ENCODE measurements at places on chromosomes 3 and 15.

DNA sequence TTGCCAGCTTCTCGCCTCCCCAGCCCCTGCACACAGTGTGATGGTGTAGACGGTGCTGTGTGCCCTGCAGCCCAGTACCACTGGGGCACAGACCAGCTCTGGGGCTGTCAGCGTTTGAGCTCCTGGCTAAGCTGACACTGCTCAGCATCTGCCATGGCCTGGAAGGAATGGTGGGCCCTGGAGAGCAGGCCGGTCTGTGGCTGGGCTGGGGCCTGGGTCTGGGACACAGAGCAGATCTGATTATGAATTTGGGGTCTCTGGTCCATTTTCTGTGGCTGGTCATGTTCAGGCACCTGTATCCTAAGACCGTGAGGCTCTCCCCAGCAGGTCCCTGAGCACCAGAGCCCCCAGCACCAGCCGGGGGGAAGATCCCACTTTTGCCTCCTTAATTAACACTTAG, 34.7 kb downstream of the HCN4 start:
- DNase-seq: no peak

GRCh38 chr3:5339967-5340535, 152.5 kb downstream of the EDEM1 start:
- no peak for DNase-seq

GRCh38 chr3:19527746-19528145, 379.4 kb downstream of the KCNH8 start:
- DNase-seq: no peak

DNA sequence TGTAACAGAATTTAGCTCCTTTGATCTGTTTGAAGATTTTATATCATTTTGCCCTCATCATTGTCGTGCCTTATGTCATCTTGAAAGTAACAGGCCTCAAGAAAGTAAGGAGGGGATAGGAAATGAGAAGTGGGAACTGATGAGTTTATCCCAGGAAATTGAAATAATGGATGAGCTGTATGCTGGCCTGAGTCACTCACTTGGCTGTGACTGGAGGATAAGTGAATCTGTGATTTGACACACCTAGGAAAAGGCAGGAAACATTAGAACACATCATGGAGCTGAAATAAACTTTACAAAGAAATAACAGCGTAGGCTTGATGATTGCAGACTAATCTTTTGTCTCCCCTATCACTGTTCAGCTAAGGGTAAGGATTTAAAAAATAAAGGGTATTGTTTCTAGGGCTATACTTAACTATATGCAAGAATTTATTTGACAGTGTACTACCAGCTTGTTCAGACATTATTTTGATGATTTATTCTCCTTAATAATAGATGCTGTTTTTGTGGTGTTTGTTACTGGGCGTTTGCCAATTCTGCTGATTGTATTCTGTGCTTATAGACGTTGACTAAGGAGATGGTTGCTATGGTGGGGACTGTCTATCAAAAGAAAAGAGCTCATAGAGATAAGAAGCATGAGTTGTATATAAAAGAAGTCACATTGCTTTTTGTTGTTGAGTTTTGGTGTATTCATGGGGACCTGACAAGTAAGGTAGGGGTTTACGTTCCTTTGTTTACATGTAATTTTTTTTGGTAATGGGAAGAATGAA, 105.6 kb upstream of the ROPN1 start:
- no peak for DNase-seq

DNA sequence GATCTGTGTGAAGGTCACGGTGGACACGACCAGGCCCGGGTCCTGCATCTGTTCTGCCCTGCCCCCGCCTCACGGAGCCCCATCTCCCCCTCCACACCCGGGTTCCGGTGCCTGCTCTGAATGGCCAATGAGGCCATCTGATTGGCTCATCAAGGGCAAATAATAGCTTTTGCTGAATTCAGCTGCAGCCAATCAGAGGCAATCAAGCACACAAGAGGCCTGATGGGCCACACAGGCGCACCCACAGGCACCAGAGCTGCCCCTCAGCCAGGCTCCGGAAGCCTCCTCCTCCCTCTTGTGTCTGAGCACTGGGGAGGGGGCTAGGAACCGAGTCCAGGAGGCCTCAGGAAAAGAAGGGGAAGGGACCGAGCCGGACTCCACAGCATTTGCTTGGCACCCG, 49.5 kb downstream of the CACNA2D2 start:
- DNase-seq: no peak

DNA sequence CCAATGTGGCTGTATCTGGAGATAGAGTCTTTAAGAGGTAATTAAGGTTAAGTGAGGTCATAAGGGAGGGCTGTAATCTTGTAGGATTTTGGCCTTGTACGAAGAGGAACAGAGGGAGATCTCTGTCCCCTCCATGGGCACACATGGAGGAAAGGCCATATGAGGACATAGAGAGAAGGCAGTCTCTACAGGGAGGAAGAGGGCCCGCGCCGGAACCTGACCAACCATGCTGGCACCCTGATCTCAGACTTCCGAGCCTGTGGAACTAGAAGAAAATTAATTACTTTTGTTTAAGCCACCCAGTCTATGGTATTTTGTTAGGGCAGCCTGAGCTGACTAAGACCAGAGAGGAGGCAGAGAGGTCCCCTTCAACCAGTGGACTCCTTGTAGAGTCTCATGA, 17.7 kb upstream of the MRPS22 start:
- no peak for DNase-seq

GRCh38 chr3:159974-160373, 36.6 kb upstream of the CHL1 start:
- no peak for DNase-seq

DNA sequence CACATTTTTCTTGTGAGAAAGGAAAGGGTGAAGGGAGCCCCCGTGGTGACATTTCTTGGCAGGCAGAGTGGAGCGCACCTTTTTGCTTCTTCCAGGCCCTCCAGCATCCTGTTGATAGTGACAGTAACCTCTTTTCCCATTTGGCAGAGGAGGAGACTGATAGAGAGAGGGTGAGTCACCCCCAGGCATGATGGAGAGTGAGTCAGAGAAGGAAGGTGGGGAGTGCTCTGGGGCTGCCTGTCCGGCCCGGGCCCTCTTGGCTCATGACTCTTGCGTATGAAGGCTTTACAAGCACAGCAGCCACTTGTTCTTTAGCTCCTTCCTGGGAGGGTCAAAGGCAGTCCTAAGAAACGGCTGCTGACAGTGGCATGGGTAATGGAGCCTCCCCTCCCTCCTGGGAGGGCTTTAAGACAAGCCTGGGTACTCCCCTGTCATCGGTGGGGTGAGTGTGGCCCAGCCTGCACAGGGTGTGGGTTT, 16.0 kb downstream of the ANKRD63 start:
- no peak for DNase-seq

- peak; percentile 54 for DNase-seq
Observed at GRCh38 chr3:187777331-187777941, 32.2 kb upstream of the BCL6 start.

- DNase-seq: no peak
Observed at GRCh38 chr3:112464264-112464663, 35.0 kb downstream of the BTLA start.

DNA sequence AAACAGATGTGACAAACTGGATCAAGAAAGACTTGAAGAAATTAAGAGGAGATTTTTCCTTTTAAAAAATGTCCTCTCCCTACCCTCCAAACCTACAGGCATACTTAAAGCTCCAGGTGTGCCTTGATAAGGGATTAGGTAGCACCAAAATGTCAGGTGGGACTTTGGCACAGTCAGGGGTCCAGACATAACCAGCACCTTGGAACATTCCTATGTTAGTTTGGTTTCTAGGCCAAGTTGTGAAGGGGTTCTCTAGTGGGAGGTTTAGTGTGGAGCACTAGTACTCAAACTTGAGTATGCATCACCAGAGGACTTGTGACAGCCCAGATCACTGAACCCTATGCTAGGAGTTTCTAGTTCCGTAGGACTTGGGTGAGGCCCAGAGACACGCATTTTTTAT, 13.9 kb downstream of the ILDR1 start:
- no peak for DNase-seq

- no peak for DNase-seq
Observed at GRCh38 chr3:58612830-58613229, 35.6 kb upstream of the FAM107A start.

DNA sequence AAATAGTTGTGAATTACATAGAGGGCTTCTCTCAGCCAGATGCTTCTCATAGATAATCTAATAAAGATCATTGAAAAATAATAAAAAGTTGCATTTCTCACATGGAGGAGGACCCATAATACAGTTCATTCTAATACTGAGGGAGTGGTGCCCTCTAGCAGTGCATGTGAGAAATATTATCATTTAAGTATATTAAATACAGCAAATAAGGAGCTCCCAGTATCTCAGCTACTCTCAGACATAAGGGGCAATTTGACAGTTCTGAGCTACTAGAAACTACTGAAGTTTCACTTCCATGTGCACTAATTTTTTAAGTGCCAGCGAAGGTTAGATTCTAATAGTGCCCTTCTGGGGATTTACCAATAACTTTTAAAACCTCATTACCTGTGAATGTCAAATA, 188.3 kb downstream of the IL5RA start:
- DNase-seq: no peak

- no peak for DNase-seq
Observed at GRCh38 chr3:100127792-100128191, 13.5 kb upstream of the FILIP1L start.

DNA sequence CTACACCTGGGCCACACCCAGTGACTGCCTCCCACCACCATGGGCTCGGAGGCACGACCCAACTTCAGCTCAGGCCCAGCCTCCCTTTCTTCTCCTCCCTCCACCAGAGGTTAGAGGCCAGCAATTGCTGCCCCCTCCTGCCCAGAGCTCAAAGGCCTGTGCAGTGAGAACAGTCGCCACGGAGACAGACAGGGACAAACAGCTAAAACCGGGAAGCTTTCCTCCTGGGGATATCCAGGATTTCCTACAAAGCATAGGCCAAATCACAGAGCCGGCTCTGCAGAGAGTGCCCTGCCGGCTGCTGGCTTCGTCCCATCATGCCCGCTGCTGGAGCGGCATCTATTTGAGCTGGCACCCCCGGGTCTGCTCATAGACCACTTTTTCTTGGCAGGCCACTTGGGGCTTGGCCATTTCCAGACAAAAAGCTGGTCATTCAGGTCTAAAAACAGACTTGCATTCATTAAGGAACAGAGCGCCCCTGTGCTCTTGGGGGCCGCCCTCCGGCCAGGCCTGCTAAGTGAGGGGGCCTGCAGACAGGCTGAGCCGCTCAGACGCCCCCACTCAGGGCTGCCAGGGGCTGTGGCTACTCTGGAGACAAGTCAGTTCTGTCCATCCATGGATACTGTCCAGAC, 17.5 kb downstream of the GRAMD2A start:
- DNase-seq: no peak

GRCh38 chr15:65373163-65373651, 4.6 kb downstream of the IGDCC3 start:
- no peak for DNase-seq

DNA sequence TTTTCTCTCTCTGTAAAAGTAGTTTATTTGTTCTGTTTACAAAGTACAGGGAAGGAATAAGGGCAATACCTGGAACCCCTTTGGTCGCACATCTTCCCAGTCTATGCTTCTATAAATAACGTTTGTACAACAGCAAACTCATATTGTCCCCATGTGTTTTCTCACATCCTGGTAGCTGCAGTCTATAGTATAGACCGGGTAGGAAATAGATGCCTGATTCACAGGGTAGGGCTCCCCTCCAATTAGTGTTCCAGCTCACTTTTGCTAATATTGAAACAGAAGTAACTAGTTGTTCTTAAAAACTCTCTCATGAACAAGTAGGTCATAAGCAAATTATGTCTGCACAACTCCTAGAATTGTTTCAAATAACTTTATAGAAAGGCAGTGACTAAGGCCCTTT, 17.7 kb downstream of the ATG7 start:
- DNase-seq: no peak

DNA sequence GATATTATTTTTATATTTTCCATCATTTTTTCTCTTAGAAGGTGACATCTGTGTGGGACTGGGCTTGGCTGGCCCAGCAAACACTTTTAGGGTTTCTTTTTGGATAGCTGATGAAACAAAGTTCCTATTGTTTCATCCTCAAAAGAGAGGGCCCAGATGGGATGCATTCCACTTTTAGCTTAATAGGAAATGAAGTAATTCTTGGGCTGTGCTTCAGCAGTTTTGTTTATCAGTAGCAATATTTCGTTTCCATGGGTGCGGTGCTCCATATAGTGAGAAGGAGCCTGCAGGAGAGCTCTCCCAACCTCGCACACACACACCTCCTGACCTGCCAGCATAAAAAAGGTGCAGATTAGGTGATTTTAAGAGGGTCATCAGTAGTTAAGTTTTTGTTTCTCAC, 147.5 kb downstream of the AKAP13 start:
- no peak for DNase-seq

DNA sequence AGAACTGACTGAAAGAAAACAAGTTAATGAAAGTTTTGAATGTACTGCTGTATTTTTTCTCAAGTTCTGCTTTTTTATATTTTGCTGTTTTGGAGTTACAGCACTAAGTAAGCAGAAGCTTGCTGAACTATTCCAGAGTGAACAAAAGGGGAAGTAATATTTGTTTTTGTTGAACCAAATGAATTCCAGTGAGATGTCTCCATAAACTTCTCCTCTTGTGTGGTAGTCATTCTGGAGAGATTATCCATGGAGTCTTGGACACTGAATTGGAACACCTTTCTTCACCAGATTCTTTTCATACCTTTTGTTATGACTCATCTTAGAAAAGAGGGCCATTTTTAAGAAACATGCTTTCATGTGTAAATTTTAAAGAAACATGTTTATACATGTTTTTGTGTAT, 8.8 kb downstream of the ANKUB1 start:
- no peak for DNase-seq
